ENCODE measurements at places on chromosomes 3 and 15.

DNA sequence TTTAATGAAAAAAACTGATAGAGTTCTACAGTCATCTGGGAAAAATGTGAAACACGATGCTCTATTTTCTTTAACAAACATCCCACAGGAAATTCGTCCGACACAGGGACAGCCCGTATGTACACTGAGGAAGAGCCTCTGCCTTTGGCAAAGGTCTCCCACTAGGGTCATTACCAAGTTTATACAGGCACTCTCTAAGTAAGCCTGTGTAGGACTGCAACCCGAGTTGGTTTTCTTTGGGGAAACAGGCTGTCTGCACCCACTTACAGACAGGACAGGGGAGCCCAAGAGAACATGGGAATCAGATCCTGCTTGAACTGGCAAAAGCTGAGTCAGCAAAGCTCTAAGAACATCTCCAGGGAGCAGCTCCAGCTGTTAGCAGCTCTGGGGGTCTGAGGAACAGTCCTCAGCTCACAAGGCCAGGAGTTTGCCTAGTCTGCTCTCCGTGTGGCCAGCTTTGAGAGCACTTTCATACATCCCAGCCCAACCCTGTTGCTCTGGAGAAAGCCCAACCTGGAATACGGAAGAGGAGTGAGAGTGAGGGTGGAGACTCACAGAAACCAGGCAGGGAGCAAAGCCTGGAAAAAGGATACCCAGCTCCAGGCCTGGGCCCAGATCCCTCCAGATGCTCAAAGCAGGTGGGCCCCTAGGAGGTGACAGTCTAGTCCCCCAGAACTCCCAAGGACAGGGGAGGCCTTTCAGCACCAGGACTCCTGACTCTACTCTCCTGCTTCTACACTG is 1.9 kb downstream of the TBC1D2B start:
- DNase-seq: no peak

DNA sequence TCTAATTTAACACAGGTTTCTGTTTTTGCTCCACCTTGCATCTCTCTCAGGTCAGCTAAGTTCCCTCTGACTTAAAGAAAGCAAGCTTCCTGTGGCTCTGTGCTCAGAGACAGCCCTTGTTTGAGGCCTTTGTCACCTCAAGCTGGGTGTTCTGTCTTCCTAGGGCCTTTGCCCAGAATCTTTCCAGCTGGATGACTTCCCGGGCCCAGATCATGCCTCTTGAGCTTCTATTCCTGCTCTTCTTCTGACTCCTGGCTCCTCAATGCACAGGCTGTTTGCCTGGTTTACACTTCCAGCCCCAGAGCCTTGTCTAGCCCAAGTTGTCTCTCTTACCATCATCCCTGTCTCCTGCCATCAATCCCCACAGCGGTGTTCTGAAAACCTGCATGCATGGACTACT is 300.6 kb downstream of the VPS13C start:
- no peak for DNase-seq

DNA sequence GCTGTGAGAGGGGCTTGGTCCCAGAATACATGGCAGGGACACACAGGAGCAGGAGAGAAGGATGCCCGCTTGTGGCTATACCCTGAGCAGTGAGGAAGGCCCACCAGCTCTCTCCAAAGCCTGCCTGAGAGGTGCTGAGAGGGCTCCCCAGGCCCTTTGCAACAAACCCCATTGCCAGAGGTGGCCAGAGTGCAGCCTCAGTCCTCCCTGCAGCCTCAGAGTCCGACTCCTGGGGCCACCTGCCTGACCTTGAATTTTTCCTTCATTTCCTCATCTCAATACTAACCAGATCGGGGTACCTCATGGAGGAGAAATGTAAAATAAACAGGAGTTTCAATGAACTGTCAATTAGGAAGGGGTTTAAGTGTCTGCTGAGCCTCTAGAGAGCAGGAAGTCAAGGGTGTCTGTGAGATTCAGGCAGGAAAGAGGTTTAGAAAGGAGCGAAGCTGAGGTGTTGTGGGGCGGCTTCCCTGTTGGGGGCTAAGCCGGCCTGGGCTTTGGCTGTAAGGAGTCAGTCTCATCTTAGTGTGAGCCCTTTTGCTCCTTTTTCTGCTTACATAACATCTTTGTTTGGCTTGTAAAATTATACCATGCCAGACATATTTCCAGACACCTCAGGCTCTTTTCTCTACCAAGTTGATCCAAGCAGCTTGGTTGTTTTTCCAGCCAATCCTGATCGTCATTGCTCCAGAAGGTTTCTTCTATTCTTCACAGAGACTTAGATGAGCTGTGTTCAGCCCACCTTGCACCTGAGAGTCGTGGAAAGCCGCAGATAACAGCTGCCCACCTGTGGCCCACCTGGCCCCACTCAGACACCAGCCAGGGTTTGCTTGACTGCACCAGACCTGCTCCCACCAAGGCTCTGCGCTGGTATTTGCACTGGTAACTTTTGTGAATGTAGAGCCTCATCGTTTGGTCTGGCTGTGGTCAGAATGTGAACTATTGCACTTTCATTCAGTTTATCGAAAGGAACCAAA is 36.7 kb downstream of the CMTM7 start:
- DNase-seq: no peak

- no peak for DNase-seq
Measured at GRCh38 chr3:44529927-44530326, 25.1 kb upstream of the ZKSCAN7 start.

GRCh38 chr3:148631124-148631903 is 66.4 kb upstream of the AGTR1 start:
- DNase-seq: no peak

- peak; percentile 59 for DNase-seq
Measured at GRCh38 chr3:187741403-187742350, 3.6 kb downstream of the BCL6 start.

GRCh38 chr3:122520861-122521260 is 6.1 kb upstream of the KPNA1 start:
- DNase-seq: no peak

- no peak for DNase-seq
Measured at GRCh38 chr3:105876780-105877327, 8.0 kb upstream of the CBLB start.

GRCh38 chr15:92226020-92226612 is 167.6 kb upstream of the ST8SIA2 start:
- no peak for DNase-seq

DNA sequence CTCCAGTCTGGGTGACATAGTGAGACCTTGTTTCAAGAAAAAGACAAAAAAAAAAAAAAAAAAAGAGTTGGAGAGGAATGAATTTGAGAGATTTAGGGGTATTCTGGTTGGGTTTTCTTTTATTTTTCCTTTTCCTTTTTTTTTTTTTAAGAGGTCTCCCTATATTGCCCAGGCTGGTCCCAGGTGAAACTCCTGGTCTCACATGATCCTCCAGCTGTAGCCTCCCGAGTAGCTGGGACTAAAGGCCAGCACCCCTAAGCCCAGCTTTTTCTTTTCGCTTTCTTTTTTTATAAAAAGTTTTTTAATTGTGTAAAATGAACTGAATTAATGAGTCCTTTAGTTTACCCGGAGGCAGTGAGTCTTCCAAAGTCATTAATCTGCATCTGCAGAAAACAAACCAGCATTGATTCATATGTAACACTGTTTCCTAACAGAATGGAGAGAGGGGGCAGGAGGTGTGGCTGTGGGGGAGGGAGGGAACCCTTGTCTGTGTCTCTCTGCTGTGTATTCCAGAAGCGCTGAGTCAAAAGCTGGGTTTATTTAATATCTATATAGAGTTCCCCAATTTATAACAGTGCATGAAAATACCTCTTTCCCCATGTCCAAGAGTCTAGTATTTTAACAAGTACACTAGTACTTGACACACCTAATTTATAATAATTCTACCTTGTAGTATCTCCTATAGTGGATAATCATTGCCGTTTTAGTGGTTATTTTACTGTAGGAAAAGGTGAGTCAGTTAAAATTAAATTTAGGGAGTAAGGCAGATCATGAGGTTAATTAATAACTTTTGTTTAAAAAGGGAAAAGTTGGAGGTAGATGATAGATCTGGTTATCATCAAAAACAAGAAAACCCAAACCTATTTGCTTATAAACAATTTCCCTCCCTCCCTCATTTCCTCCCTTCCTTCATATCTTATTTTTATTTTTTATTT is 2.6 kb upstream of the DPPA4 start:
- no peak for DNase-seq

- no peak for DNase-seq
Measured at GRCh38 chr3:11250902-11251806, 21.0 kb upstream of the ATG7 start.

- no peak for DNase-seq
Measured at GRCh38 chr3:146092230-146092629, 68.8 kb downstream of the PLOD2 start.

DNA sequence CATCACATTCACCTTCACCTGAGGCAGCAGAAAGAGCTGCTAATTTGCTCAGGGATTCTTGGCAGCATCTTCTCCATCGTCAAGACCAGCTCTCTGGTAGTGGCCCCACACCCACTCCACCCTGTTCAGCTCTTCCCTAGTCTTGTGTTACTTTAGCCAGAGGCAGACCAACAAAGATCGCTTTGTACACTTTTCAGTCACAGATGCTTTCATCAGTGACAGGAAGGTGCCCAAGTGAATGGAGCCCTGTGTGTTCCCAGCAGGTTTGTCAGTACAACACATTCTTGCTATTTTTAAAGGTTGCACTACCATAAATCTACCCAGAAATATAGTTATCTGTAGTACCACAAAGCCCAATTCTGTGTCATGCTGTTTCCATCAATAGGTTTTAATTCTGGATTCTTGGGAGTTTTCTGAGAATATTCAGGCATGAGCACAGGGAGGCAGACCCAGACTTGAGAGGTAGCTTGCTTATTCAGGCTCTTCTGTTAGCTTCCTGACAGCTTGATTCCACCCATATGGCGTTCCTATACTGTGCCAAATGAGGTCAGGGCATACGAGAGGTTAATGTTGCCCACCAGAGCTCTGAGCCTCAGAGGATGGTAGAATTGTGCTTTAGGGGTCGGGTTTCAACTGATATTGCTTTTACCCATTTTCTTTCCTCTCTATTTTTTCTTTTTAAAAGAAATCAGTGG is 109.8 kb upstream of the MANF start:
- DNase-seq: no peak

- DNase-seq: no peak
Measured at GRCh38 chr15:49875392-49875791, 243.6 kb downstream of the ATP8B4 start.

DNA sequence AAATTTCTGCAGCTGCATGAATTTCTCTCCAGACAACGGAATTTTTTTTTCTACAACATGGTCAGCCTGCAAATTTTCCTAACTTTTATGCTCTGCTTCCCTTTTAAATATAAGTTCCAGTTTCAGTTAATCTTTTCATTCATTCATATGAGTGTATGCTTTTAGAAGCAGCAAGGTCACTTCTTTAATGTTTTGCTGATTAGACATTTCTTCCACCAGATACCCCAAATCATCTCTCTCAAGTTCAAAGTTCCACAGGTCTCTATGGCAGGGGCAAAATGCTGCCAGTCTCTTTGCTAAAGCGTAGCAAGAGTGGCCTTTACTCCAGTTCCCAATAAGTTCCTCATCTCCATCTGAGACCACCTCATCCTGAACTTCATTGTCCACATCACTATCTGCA is 205.6 kb upstream of the GRM7 start:
- no peak for DNase-seq

Data from stimulated activated CD8-positive, alpha-beta memory T cell treated with anti-CD3 and anti-CD28 coated beads, Interleukin-4, amount 100 ng/mL, for 1 hour (primary cell).